ENCODE measurements at places on chromosomes 2 and 18. TPM values are rescaled to one million over a fixed set of nuclear protein-coding genes. Genes with fewer than 3 reads are reported as not detected.

The C1GALT1C1L gene
- polyA plus RNA-seq = not detected

The AAMP gene
- 249 TPM for polyA plus RNA-seq

The DCC gene
- 37.4 TPM for polyA plus RNA-seq

The G6PC2 gene
- not detected for polyA plus RNA-seq

The LBX2 gene
- not detected for polyA plus RNA-seq

The IL1B gene
- polyA plus RNA-seq = not detected

The ALKAL2 gene
- not detected for polyA plus RNA-seq

Measured in neural cell (in vitro differentiated cells).